ENCODE measurements at places on chromosomes 5 and 9. TPM values are rescaled to one million over a fixed set of nuclear protein-coding genes. Genes with fewer than 3 reads are reported as not detected.
A peak's percentile ranks its signal among the peaks of the same experiment; 100 is the strongest.

The TRIP13 gene
- total RNA-seq: 0.32 TPM

The PCDHGA3 gene
- total RNA-seq: 13.2 TPM

The PCDHA9 gene
- not detected for total RNA-seq

The FAM169A gene
- total RNA-seq: 3.8 TPM

The IFNA2 gene
- total RNA-seq: not detected

The CARTPT gene
- total RNA-seq: not detected

The TMEM252 gene
- not detected for total RNA-seq

The AIF1L gene
- total RNA-seq: 93.2 TPM

- no peak for DNase-seq
Observed at GRCh38 chr5:122494109-122494508, 182.1 kb downstream of the SNCAIP start.

DNA sequence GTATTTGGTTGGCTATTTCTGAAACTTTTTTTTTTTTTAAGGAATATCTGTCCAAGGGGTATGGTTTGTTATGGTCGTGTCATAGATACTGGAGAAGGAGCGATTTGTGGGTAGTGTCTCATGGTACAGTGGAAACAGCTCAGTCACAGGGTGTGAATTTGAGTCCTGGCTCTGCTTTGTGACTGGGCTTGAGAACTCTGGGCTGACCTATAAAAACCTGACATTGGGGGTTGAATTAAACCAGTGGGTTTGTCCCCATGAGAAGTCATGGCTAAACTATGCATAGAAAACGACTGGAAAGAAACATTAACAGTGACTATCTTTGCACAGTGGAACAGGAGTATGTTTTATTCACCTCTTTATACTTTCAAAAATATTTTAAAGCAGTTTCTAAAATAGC lies 54.7 kb downstream of the MACROH2A1 start:
- DNase-seq: no peak

DNA sequence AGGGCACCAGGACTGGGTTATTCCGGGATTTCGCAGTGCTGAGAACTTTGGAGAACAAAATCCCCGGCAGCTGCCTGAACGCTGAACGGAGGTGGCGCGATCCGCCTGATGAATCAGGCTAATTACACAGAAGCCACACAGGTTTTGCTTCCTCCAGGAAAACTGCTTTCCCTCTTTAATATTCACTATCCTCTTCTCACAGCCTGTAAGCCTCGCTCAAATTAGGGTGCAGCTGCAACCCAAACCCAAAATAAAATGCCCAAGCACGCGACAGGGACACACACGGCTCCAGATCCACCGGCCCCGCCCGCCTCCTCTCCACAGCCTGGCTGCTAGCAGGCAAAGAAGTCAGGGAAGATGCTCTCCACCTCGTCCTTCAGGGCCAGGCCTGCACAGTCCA lies 6.0 kb downstream of the SOHLH1 start:
- DNase-seq: no peak

DNA sequence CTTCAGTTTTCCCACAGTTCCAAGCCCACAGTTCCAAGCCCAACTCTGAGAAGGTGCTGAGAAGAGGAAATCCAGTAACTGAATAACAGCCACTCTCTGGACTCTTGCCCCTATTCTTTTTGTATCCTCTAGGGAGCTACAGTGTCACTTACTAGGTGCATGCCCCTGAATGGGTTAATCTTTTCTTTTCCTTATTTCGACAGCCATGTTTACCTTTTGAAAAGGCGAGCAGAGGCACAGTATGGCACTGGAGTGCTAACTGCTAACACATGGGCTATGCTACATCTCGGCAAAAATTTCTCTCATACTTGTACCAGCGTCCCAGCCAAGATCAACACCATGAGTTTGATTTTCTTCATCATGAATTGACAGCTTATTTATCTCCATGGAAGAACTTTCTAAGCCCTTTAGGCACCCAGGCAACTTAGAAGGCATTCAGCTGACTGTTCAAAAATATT lies 222.6 kb downstream of the EBF1 start:
- no peak for DNase-seq

GRCh38 chr9:115008536-115009270 lies 78.3 kb upstream of the TNFSF8 start:
- DNase-seq: no peak

GRCh38 chr5:32779754-32780415 lies 68.8 kb downstream of the NPR3 start:
- DNase-seq: no peak

- DNase-seq: no peak
Observed at GRCh38 chr9:2253636-2254580, 238.8 kb downstream of the SMARCA2 start.

DNA sequence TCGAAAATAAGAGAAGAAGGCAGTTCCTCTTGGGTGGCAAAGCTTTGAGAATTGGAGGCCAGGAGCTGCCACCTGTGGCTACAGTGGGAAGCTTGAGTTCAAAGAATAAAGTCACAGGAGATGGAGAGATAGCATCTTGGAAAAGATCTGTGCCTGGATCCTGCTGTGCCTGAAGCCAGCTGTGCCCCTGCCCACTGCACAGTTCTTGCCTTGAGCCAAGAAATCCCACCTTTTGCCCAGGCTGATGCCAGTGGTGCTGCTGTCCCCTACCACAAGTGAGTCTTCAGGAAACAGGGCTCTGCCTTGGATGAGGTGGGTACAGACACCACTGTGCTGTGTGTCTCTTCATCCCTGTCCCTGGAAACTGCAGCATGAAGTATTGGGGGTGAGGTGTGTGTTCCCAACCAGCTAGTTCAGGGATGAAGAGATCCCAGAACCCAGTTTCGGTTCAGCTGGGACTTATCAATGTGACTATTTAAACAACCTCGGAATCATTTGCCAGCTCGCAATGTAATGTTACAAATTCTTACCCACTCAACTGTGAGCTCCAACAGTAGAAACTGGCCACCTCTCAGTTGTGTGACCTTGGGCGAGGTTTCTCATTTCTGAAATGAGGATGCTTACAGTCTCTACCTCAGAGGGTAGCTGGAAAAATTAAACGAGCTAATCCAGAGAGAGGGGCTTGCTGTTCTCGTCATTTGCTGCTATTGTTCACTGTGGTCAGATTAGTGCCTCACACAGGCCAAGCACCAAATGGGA lies 5.9 kb downstream of the IER5L start:
- DNase-seq: no peak

GRCh38 chr5:67201897-67202549 lies 5.4 kb upstream of the CD180 start:
- no peak for DNase-seq

DNA sequence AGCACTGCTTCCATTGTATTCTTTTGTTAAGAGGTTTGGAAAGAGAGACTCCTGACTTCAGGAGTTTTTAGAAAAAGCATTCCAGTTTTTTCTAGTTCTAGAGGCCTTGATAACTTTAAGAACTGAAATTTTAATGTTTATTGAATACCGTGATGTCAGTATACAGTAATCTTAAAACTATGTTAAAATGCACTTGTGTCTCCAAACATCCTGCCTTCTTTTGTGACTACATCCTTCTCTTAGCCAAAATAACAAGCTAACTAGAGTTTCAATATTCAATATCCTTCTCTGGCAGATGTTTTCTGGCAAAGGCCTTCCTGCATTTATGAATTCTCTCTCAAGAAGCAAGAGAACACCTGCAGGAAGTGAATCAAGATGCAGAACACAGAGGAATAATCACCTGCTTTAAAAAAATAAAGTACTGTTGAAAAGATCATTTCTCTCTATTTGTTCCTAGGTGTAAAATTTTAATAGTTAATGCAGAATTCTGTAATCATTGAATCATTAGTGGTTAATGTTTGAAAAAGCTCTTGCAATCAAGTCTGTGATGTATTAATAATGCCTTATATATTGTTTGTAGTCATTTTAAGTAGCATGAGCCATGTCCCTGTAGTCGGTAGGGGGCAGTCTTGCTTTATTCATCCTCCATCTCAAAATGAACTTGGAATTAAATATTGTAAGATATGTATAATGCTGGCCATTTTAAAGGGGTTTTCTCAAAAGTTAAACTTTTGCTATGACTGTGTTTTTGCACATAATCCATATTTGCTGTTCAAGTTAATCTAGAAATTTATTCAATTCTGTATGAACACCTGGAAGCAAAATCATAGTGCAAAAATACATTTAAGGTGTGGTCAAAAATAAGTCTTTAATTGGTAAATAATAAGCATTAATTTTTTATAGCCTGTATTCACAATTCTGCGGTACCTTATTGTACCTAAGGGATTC lies 43.1 kb downstream of the NDFIP1 start:
- peak; percentile 80 for DNase-seq

- no peak for DNase-seq
Observed at GRCh38 chr5:79954620-79955019, 36.4 kb downstream of the MTX3 start.

DNA sequence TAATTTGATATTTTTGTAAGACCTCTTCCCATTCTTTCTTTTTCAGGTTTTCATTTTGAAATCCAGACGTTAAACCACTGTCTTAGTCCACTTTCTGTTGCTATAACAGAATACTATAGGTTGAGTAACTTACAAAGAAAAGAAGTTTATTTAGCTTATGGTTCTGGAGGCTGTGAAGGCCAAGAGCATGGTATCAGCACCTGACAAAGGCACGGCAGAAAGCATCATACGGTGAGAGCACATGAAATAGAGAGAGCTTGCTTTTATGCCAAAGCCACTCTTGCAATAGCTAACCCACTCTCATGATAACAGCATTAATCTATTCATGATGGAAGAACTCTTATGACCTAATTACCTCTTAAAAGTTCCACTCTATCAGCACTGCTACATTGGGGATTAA lies 255.6 kb upstream of the PDE4D start:
- DNase-seq: no peak

- no peak for DNase-seq
Observed at GRCh38 chr5:140868721-140869554, at the start of gene PCDHA11. PCDHA11 (plus strand) TSS chr5:140868957; CDS start chr5:140869104, 147 bp downstream.

Data from heart right ventricle (tissue), 16 donors.